ENCODE measurements at places on chromosomes 7 and 10.

GRCh38 chr10:3538656-3539531 lies 246.1 kb downstream of the KLF6 start:
- no peak for DNase-seq

DNA sequence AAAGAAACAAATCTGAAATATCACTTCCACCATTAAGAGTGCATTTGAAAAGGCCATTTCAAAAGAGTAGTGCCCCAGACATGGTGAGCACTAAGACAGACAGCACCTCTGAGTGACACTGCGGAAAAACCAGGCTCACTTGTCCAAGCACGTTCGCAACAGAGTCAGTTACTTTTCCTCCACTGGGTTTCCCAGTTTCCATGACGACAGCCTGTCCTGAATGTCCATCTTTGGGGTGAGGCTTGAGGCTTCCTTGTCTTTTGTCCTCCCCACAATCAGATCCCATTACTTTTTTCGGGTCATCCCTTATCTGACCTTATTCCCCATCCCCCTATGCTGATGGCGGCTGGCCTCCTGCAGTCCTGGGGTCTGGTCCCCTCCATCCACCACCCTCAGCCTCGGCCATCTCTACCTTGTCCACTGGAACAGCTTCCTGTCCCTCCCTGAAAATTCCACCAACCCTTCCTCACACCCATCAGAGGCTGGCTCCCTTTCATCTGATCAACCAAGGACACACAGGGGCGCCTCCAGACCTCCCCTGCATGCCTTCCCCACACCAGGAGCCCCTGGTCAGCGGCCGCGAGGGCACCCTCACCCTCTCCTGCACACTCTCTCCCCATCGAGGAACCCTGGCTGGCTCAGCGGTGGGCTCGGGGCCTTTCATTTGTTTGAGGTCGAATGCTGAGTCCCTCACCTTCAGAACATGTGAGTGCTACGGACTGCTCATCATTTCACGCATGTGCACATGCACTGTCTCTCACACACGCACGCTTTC lies 363.6 kb downstream of the DNAJB6 start:
- peak; percentile 5 for DNase-seq

DNA sequence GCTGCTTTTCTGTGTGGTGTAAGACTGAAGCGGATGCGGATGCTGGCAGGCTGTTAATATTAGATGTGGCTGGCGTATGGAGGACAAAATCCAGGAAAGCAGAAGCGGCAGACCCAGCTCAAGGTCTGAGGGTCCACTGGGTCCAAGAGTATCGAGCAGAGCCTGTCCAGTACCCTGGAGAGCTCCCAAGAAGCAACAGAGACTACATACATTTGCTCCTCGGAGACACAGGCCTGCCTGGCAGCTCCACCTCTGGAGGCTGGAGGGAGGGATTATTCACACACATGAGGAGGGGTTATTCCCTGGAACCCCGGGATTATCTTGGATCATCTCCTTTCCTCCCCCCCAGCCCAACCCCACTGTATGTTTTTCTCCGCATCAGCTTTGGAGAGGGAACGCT lies 31.3 kb upstream of the LOXL4 start:
- DNase-seq = no peak

GRCh38 chr10:42553064-42553407 lies 85.3 kb downstream of the ZNF33B start:
- DNase-seq = no peak

GRCh38 chr7:123824754-123825067 lies 20.3 kb upstream of the HYAL4 start:
- DNase-seq = no peak

GRCh38 chr7:130917669-130918128 lies 183.7 kb upstream of the KLF14 start:
- no peak for DNase-seq

DNA sequence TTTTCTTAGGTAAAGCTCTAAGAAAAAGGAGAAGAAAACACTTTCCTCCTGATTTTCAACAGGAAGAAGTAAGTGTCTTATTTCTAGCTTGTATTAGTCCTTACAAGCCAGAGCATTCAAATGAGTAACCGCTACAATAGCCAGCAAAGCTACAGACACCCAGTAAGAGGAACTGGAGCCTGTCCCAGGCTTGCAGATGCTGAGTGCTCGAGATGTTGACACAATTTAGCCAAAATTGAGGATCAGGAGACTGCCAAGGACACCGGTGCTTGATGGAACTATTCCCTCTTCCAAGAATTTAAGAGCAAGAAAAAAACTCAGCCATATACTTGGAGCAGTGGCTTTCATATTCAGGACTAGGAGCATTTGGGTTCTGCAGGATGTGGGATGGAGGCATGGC lies 149.3 kb upstream of the DPP6 start:
- DNase-seq = peak; percentile 49

- DNase-seq = no peak
Observed at GRCh38 chr10:123019264-123019663, 10.5 kb downstream of the ACADSB start.

DNA sequence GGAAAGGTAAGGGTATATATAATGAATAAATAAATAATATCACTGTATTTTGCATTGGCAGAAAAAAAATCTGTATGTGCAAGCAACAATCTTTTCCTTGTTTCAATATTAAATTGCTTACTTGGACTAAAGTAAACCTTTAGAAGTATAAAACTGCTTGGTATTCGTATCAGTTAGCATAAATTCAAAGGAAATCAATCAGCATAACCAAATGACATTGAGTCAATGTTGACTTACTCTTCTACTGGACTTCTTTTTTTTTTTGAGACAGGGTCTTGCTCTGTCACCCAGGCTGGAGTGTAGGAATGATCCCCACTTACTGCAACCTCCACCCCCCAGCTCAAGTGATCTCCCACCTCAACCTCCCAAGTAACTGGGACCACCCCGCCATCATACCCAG lies 42.3 kb upstream of the KMT2C start:
- DNase-seq = no peak

DNA sequence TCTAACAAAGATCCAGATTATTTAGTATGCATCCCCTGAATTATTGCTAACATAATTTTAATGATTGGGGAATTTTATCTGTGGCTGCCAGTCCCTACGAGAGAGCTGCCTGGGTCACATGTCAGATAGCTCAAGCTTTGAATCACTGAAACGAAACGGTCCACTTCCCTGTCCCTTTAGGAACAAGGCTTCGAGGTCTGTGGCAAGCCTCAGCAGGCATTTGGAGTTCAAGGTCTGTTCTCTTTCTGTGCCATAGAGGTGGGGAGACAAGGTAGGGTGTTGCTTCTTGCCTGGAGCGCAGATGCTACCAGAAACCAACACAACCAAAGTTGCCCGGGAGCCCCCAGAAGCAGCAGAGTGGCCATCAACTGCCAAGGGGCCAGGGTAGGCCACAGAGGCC lies 13.9 kb upstream of the SH2D4B start:
- no peak for DNase-seq

- DNase-seq = no peak
Observed at GRCh38 chr7:102255501-102255900, 31.2 kb upstream of the SH2B2 start.

- DNase-seq = no peak
Observed at GRCh38 chr7:32091608-32092210, 21.5 kb upstream of the PDE1C start.

GRCh38 chr7:156607332-156608172 lies 33.0 kb upstream of the RNF32 start:
- no peak for DNase-seq

DNA sequence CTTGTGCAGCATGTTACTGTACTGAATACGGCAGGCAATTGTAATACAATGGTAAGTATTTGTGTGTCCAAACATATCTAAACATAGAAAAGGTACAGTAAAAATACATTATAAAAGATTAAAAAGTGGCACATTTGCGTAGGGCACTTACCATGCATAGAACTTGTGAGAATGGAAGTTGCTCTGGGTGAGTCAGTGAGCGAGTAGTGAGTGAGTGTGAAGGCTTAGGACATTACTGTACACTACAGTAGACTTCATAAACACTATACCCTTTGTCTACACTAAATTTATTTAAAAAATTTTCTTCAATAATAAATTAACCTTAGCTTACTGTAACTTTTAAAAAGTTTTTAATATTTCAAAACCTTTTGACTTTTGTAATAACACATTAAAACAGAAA lies 37.5 kb downstream of the BPGM start:
- no peak for DNase-seq

GRCh38 chr7:66837007-66837406 lies 84.0 kb upstream of the TMEM248 start:
- no peak for DNase-seq

- no peak for DNase-seq
Observed at GRCh38 chr10:69398466-69398865, 18.3 kb downstream of the TACR2 start.

GRCh38 chr7:141976524-141977245 lies 3.1 kb upstream of the TAS2R38 start:
- no peak for DNase-seq

DNA sequence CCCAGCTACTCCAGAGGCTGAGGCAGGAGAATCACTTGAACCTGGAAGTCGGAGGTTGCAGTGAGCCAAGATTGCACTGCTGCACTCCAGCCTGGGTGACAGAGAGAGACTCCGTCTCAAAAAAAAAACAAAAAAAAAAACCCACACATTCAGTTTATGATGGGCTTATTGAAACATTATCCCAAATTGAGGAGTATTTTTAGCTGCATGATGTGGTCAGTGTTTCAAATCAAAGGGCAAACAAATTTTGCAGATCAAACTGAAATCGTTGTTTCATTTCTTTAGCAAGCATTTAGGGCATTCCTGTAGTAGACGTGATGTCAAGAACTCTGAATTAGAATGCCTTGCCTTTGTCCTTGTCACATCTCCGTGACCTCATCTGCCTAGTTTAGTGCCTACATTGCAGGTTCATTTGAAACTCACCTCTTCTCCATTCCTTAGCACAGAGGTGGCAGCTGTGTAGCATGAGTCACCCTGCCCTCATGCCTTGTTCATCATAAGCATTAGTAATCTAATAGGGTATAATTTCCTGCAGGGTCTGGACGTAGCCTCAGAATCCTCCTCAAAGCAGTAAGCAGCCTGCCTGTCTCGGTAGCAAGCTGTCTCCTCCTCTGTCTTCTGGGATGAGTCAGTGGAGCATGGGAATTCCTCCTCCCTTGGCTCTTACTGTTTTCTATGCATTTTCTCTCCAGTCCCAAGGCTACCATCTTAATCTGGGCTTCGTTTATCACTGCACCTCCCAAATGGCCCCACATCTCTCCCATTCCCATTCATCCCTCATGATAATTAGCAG lies 73.8 kb downstream of the CUL1 start:
- DNase-seq = no peak

GRCh38 chr7:76424413-76425111 lies at the start of gene ZP3:
ZP3 (plus strand) TSS chr7:76424950; CDS start chr7:76424965, 15 bp downstream.
- DNase-seq = no peak

DNA sequence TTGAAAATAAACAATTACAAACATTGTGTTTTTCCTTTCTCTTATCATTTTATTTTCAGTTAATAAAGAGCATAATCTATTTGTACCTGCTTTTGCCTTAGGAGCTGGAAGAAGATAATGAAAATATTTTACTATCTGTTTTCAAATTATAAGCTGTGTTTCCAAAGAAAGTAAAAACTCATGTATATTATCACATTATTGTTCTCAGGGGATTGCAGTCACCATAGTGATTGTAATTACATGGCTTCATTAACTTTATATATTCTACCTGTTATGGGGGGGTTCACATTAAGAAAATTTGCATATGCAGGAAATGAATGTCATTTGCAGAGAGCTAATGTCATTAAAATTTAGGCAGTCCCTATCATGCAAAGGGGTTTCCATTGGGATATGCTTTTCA lies 542.3 kb downstream of the NXPH1 start:
- DNase-seq = no peak

DNA sequence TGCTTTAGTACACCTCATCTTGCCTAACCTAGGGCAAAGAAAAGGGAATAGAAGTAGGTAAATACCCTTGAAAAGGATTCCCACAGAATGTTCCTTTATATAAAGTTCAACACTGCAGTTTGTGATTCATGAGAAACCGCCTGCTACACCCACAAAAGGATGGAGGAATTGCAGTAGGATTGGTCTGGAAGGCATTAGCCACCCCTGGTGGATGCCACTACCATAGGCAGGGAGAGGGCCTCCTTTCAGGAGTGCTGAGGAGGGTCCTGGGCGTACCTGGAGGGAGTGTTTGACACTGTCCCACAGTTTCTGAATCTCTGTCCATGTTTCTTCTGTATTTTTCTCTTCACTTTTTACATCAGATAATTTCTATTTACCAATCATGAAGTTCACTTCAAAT lies 221.8 kb upstream of the TMEM72 start:
- DNase-seq = no peak

DNA sequence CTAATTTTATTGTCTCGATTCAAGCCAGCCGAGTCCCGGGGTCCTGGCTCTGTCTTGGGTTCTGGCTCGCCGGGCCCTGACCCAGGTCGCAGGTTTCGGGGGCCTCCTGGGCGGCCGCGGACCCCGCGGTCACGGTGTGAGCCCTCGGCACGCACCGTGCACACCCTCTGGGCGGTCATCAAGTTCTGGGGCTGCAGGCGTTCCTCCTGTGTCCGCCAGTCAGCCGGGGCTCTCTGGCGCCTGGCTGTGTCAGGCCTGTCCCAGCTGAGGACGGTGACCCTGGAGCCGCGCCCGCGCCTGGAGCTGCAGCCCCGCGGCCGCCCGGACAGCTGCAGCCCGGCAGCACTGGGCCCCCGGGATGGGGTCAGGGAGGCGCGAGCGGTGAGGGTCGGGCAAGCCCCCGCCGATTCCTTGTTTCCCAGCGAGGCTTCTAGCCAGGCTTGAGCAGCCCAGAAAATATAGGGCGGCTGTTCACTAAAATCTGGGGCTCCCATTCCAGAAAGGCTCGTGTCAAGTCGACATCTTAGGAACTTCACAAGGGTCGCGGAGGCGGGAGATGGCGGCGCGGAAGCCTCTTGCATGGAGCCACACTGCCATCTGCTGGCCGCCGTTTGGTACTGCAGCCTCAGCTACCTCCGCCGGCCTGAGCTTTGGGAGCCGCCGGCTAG lies 4.2 kb upstream of the HOXA7 start:
- DNase-seq = peak; percentile 94

GRCh38 chr10:50347394-50347802 lies 96.1 kb upstream of the ASAH2 start:
- DNase-seq = no peak

DNA sequence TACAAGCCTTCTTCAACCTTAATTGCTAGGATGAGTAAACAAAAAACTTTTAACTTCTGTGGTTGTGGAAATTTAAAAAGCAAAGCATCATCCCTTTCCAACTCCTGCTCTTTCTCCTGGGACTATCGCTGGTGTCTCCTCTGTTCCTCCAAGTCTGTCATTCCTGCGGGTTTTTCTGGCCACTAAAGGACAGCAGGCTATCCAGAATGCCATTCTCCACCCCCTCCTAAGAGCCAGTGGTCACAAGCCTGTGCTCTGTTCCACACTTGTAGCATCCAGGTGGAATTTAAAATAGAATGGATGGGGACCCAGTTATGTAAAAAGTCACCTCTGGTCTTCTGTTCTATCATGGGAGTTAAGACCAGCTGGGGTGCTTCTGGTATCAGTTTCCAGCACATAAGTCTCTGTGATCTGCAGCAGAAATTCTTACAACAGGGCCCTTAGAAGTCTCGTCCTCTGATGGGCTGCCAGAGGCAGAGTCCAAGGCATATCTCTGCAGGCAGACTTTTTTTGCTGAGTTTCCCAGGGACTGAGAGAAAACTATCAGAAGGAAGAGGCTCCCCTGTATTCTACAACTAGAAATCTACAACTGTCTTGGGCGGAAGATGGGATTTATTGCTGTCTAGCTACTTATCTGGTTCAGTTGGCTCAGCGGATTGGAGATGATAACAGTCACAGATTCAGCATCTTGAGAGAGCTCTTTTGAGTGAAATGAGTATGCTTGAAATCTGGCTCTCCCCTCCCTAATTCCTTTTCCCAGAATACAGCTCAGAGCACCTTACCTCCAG lies 5.1 kb upstream of the WNT16 start:
- DNase-seq = no peak
